ENCODE measurements at places on chromosomes 12 and 14.

- no peak overlapping the region for H3K4me3 ChIP-seq
- no peak for DNase-seq
- H3K36me3 ChIP-seq: no peaks in the 10 kb centered on the region
- H3K4me1 ChIP-seq: no peaks in the 10 kb centered on the region
- H3K27me3 ChIP-seq: no peaks in the 10 kb centered on the region
- H3K27ac ChIP-seq: no peak overlapping the region
Measured at GRCh38 chr12:14854586-14855183, 11.4 kb upstream of the ART4 start.

GRCh38 chr12:55938826-55939501 is 8.0 kb downstream of the DGKA start:
- H3K4me3 ChIP-seq: no peak overlapping the region
- peaks cover 15% of the 10 kb centered on the region for H3K36me3 ChIP-seq
- DNase-seq: no peak
- H3K27me3 ChIP-seq: no peaks in the 10 kb centered on the region
- peaks cover 15% of the 10 kb centered on the region for H3K4me1 ChIP-seq

DNA sequence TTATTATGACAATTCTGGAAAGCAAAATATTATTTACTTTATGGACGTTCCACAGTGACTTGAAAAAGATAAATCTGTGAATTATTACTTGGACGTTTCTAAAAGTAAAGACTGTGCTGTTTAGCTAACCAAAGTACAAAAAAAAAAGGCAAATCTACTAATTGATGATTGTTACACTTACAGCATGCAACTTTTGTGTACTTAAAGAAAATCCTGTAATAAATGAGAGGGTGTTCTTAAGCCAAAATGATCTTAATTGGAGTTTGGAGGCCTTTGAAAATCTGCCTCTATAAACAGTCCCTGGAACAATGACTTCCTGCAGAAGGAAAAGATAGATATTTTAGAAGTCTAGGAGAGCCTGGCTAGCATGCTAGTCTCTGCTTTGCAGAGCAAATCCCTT is 434.0 kb upstream of the SYT1 start:
- H3K27me3 ChIP-seq: no peaks in the 10 kb centered on the region
- no peak for DNase-seq
- no peaks in the 10 kb centered on the region for H3K36me3 ChIP-seq
- no peak overlapping the region for H3K27ac ChIP-seq

- H3K36me3 ChIP-seq: no peaks in the 10 kb centered on the region
- H3K4me1 ChIP-seq: peaks cover 7% of the 10 kb centered on the region
- H3K27ac ChIP-seq: no peak overlapping the region
Measured at GRCh38 chr12:56021889-56022497, 1.1 kb downstream of the IKZF4 start.

All from Karpas-422 (cell line).